GM13976 (cell line): ENCODE measurements at places on chromosomes 3 and 15.
A peak's percentile ranks its signal among the peaks of the same experiment; 100 is the strongest.

GRCh38 chr15:25536801-25537611, 98.2 kb upstream of the UBE3A start:
- DNase-seq = no peak

GRCh38 chr3:28743831-28744230, 395.2 kb upstream of the AZI2 start:
- no peak for DNase-seq

- DNase-seq = no peak
These were observed 2.3 kb downstream of the SEMA3G start for GRCh38 chr3:52442409-52443267.

DNA sequence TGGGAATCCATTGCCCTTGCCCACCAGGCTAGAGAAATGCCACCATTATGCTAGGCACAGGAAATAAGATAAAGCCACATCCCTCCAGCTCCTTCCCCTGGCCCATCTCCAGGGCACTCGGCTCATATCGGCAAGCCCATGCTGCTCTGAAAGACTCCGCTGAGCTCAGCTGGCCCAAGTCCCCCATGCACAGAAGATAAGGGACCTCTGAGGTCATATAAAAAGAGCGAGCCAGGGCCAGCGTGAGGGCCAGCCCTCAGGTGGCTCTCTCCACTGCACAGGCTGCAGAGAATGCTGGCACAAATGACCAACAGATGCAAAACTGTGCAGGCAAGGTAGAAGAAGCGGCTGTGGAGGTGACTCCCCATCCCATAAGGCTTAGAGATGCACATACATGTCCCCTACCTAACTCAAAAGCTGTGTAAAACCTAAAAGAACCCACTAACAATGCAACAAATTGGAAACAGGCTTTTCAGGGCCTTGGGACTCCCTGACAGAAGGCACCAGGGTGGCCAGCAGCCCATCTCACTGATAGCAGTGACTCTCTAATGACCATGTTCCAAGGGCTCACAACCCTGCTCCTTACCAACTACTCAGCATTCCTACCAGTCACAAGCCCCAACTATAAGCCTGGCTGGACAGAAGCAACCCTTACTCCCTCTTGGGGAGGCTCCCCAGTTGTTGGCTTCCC, 3.0 kb downstream of the RAB6B start:
- DNase-seq = no peak

- DNase-seq = peak; percentile 93
These were observed at the start of gene TRPM7 for GRCh38 chr15:50686469-50687301. Gene TRPM7, minus strand, starts transcription at chr15:50686797. Its CDS starts 264 bp downstream, at chr15:50686533.

DNA sequence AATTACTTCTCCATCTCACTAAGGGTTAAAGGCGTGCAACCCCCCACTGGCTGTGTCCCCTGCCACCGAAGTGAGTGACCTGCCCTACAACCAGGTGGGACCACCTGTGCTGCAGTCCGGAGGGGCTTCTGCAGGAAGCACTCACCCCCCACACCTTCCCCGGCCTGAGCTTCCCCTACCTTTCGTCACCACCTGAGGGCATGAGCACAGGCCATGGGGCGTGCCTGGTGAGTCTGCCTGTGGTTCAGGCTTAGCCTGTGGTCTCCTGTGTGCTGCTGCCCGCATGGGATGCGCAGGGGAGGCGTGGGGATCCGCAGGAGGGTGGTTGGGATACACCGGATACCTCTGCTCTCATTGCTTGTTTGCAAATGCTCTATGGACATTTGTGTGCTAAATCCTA, 46.0 kb downstream of the KLHL25 start:
- DNase-seq = no peak

- peak; percentile 36 for DNase-seq
These were observed 18.4 kb downstream of the GYG1 start for GRCh38 chr3:149009732-149010131.

DNA sequence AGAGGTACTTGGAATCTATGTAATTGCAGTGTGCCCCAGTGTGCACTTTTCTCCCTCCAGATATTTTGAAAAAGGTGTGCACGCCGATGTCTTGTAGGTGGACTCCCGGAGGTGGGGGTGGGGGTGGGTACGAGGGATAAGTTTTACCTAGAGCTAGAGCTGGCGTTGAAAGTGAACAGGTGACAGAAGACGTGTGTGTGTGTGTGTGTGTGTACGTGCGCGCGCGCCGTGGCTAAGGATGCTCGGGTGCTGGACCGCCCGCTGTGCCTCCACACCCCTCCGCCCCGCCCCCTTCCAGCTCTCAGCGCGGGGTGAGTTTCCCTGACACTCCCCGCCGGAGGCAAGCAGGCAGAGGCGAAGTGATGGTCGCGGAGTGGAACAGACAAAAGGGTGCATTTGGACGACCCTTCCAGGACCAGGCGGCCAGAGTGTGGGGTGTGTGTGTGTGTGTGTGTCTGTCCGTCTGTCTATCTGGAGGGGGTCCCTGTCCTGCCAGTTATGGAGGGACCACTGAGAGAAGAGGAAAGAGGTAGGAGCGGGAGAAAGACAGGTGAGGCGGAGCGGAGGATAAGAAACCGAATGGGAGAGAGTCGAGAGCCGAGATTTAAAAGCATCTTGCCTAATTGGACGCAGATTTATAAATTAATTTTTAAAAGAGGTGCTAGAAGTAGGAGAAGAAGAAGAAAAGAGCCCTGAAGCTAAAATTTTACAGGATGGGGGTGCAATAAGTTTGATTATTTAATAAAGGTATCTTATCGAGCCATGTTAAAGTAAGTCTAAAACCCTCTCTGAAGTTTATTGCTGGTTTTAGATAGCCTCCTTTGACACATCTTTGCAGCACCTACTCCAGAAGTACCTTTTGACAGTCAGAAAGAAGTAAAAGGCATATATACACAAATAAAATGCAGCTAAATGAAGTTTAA, 335.8 kb upstream of the THRB start:
- DNase-seq = peak; percentile 18

DNA sequence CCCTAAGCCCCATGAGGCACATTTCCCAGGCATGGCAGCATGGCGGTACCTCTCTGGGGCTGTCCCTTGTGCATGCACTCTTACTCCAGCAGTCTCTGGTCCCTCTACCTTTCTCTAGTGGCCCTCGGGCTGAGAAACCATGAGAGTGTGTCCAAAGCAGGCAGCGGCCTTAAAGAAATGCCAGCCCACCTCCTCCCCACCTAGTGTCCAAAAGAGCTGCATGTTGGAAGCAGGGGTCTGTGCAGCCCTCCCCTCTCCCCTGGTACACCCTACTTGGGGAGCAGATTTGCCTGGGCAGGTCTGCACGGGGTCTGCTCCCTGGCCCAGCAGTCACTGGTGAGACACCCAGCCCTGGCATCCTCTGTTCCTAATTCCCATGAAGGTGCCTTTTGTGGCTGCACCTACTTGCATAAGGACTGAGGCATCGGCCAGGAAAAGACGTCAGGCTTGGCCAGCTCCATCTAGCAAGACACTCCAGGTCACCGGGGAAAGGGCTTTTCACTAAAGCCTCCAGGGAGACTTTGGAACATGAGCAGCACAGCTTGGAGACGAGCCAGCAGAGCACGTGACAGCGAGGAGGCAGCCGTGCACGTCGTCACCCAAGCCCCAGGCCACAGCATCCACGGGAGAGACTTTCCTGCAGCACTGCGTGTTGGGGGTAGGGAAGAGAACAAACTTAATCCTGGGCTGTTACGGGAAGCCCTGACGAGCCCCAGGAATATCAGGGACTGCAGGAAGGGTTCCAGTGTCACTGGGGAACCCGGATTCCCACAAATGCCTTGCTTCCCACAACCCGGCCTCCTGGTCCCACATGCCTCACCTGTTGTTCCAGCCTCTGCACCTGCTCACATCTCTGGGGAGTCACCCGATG, 38.8 kb downstream of the TM2D3 start:
- DNase-seq = peak; percentile 29

GRCh38 chr3:27290760-27291159, 78.4 kb downstream of the NEK10 start:
- no peak for DNase-seq

- DNase-seq = no peak
These were observed 15.1 kb downstream of the SLC6A20 start for GRCh38 chr3:45781271-45781670.

DNA sequence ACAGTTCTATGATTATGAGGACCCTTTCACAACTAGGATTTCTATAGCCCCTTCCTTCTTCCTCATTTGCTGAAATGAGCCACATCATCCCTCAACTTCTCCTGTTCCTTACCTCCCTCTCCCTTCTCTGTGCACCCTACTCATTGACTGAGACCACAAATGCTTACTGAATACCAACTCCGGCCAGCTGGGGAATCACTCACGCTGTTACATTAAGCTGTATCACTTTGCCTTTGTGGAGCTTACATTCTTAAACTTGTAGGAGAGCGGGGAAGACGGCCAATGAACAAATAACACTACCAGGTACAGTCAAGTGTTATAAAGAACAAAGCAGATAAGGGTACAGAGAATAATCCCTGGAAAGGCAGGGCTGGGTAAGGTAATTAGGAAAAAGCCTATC, 5.7 kb downstream of the SUCLG2 start:
- DNase-seq = no peak

GRCh38 chr3:111812701-111813100, 46.4 kb upstream of the PHLDB2 start:
- no peak for DNase-seq

DNA sequence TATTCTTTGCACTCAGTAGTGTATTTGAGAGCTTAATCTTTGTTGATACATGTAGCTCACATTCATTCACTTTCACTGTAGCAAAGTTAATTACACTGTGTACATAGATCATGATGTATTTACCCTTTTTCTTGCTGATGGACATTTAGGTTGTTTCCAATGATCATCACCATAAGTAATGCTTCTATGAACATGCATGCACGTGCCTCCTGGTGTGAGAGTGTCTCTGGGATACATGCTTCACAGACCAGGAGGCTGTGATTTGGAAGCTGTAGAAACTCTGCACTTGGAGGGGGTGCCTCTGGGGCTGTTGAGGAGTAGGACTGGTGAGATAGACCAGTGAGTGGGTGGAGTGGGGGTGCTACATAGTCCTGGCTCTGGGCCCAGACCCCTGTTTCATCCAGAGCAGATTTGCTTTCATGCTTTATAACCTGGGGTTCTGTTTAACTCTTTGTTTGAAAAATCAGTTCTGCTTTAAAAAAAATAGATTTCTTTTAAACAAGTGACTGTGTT, 18.2 kb upstream of the SMAD3 start:
- DNase-seq = no peak

DNA sequence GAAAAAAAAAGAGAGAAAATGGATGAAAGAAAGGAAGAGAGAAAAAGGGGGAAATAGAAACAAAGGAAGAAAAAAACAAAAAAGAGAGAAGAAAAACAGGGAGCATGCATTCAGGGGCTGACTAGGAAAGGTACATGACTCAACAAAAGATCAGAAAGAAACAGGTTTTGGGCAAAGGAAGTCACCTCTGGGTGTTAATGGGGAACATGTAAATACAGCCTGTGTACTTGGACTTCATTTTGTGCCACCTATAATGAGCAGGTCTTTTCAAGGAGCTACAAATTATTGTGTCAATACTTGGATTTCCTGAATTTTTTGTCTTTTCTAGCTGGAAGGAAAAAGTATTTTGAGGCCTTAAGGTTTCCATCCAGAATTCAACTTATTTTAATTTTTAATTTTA, 53.4 kb upstream of the CCDC50 start:
- no peak for DNase-seq

GRCh38 chr3:55320928-55321327, 166.2 kb downstream of the WNT5A start:
- DNase-seq = no peak

GRCh38 chr15:42402455-42403205, 43.3 kb downstream of the CAPN3 start:
- DNase-seq = no peak

GRCh38 chr15:39668457-39668856, 87.6 kb downstream of the THBS1 start:
- DNase-seq = no peak

DNA sequence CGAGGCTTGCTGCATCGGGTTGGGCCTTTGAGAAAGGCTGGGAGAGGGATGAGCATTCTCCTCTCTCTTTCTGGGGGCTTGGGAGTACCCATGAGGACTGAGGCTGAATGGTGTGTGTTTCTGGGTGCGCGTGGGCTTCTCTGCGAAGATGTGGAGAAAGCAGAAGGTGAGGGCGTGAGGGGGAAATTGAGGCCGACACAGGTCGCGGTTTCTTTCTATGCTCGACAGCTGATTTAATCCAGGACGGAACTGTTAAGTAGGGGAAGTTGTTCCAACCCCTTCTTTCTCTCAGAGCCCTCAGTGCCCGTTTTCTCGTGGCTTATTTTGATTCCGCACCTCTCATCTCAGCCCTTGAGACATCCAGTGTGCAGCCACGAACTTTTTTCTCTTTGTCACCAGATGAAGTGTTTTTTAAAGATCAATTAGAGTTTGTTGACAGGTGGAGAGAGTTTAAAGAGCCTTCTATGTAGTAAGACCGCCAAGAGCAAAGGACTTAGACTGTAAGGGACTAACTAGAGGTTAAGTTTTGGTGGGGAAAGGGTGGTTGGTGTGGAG, 711 bp downstream of the STARD9 start:
- peak; percentile 22 for DNase-seq

GRCh38 chr15:28953573-28954195, 67.9 kb downstream of the APBA2 start:
- DNase-seq = no peak

DNA sequence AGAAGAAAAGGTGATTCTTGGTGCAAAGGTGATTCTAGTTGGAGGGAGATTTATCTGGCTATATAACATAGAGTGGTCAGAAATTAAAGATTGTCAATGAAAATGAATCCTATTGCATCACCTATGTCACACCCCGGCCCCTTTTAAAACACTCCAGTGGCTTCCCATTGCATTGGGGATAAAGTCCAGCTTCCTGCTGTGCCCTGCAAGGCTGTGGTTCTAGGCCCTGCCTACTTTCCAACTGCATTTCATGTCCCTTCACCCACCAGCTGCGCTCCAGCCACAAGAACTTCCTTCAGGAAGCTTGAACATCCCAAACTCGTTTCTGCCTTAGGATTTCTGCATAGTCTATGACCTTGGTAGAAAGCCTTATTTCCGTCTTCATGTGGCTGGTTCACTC, 118.7 kb upstream of the UMPS start:
- no peak for DNase-seq

- no peak for DNase-seq
These were observed 979 bp downstream of the CCDC71 start for GRCh38 chr3:49164983-49165720.

GRCh38 chr15:77720173-77720572, 87.5 kb upstream of the LINGO1 start:
- DNase-seq = no peak

- DNase-seq = no peak
These were observed 259.6 kb upstream of the CTNNB1 start for GRCh38 chr3:40939741-40940130.

DNA sequence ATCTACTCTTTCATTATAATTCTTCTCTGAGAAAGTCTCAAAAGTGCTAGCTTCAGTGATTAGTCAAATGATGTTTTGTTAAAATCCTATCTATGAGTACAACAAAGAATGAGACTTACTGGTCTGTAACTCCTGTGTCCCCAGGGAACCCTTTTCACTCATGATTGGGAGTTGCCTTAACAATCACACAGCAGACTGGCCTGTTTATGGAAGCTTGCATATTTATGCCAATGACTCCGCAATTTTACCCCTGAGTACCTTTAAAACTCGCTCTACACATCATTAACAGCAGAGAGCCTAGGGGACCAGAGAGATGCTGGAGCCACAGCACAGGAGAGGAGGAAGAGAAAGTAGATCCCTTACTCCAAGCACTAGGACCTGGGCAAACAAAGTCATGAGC, 628.1 kb downstream of the IGSF11 start:
- no peak for DNase-seq
